Glutamatergic neuron (in vitro differentiated cells): ENCODE measurements at places on chromosomes 6 and 20. TPM values are rescaled to one million over a fixed set of nuclear protein-coding genes. Genes with fewer than 3 reads are reported as not detected.

DNA sequence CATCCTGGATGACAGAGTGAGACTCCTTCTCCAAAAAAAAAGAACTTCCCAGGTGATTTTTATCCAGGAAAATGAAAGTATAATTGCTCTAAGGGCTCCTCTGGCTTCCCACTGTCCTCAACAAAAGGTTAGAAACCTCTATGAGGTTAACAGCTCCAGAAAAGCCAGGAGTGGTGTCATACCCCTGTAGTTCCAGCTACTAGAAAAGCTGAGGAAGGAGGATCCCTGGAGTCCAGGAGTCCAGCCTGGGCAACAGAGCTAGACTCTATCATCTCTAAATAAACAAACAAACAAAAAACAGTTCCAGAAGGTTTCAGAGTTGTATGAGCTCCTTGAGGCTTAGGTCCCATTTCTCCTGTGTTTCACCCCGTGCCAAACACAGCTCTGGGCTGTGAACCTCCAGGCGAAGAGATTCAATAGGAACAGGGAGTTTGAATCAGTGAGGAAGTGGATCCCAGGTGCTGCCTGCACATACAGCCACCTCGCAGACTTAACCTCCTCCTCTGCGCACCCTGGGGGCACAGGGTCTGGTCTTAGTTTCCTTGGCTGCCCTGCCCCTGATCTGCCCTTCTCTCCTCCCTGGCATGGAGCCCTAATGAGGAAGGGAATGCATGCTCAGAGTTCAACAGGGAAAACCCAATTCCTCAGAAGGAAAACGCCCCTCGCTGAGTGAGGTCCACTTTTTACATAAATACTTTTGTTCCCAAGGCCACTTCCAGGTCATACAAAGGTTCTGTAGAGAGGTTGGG, 31.0 kb downstream of the ZC3H12D start:
- H3K36me3 ChIP-seq = no peaks in the 10 kb centered on the region
- H3K4me1 ChIP-seq = no peaks in the 10 kb centered on the region
- no peak overlapping the region for H3K27ac ChIP-seq

DNA sequence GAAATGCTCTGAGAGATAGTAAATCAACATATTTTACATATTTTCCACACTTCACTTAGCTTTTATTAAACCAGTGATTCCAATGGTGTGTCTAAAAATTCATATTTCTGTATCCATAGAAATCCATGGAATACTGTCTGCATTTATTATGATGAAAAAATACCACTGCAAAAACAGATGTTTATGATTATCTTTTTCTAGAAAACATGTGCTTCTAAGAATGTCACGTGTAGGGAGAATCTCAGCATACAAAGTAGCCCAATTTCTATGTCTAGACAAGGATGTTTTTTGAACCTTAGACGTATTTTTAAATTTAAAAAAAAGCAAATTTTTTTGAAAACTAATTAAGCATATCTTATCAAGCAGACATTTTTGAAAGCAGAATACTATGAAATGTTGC, 622.4 kb downstream of the TENT5A start:
- H3K4me1 ChIP-seq = no peaks in the 10 kb centered on the region
- no peak for DNase-seq
- H3K27ac ChIP-seq = no peak overlapping the region
- H3K27me3 ChIP-seq = no peaks in the 10 kb centered on the region
- H3K36me3 ChIP-seq = no peaks in the 10 kb centered on the region

GRCh38 chr20:40931410-40932044, 97.1 kb upstream of the TOP1 start:
- peaks cover 17% of the 10 kb centered on the region for H3K4me1 ChIP-seq
- H3K36me3 ChIP-seq = peaks cover 7% of the 10 kb centered on the region
- peak overlapping the region; percentile 53 for H3K27ac ChIP-seq
- H3K4me3 ChIP-seq = peak overlapping the region; percentile 28

DNA sequence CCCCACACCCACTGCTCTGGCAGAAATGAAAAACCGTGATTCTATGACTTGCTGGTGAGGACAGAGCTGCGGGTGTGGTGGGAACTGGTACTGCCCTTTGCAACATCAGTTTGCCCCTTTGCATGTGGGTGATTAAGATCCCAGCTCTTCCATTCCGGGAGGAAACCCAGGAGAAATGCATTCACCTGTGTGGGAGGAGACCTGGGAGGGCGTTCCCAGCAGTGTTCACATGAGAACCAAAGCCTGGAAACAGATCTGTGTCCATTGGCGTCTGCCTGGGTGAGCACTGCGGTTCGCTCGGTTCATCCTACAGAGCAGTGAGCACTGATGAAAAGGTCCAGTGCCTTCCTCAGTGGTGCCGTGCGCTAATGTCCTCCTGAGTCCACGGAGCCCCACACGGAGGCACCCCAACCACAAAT, 89.7 kb downstream of the SMOC2 start:
- H3K4me1 ChIP-seq = peaks cover 12% of the 10 kb centered on the region
- H3K36me3 ChIP-seq = no peaks in the 10 kb centered on the region
- no peak for DNase-seq
- H3K27ac ChIP-seq = no peak overlapping the region
- H3K4me3 ChIP-seq = no peak overlapping the region

DNA sequence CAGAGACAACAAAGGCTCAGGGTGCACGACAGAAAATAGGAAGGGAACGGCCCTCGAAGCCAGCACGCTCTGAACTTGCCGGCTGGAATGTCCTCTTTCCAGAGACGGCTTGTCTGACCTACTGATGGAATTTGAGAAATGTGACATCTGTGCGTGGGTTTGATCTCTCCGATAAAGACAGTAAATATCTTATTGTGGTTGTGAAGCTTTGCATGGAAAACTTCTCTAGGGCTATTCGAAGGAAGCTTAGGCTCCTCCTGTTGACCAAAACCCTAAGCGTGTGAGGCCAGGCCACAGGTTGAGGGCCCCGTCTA, 247.3 kb downstream of the ZNF217 start:
- H3K27me3 ChIP-seq = no peaks in the 10 kb centered on the region
- DNase-seq = no peak
- no peaks in the 10 kb centered on the region for H3K4me1 ChIP-seq
- H3K36me3 ChIP-seq = no peaks in the 10 kb centered on the region
- H3K27ac ChIP-seq = no peak overlapping the region
- H3K4me3 ChIP-seq = no peak overlapping the region

The PCMTD2 gene
- total RNA-seq = 82.4 TPM

The RAB44 gene
- total RNA-seq = not detected
